ENCODE measurements at places on chromosomes 7 and 10.

- DNase-seq: no peak
Observed at GRCh38 chr10:130425881-130426435, 289.8 kb downstream of the GLRX3 start.

DNA sequence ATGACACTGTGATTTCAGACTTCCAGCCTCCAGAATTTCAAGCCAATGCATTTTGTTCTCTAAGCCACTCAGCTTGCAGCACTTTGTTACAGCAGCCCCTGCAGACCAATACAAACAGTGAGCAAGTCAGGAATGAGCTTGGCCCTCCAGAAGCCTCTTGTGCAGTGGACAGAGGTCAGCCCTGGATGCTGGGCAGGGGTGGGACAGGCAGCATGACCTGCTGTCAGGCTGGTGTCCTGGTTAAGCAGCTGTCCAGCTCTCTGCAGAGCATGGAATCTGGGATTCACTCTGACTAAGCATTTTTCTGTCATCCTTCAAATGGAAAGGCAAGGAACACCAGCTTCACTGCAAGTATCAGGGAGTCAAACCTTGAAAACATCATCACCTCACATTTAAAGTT, 85.5 kb upstream of the GDF10 start:
- DNase-seq: no peak

DNA sequence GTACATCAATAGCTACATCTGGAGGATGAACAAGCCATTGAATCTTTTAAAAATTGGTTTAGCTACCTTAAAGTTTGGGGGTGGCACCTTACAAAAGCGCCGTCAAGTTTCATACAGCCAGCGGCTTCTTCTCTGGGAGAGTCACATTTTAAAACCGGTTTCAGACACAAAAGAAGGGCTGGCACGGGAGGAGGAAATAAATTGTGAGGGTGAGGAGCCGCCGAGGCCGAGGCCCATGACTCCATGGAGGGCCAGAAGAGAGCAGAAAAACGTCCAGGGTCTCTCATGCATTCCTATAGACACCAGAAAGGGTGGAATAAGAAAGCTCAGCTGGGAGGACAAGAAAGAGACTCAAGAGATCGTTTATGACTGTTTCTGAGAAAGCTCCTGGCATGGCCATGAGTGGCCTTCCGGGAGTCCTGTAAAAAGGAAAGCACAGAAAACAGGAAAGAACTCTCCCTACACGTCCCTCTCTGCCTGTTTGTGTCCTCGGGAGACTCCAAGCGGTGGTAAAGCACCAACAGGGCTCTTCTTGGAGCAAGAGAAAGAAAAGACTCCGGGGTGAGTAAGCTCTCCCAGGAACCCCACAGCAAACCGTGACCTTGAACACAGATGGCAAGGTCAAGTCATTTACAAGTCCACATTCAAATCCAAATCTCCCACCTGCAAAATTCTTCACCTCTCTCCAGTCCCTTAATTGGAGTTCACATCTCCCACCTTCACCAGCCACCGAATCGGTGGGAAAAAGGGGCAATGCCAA, 1.8 kb downstream of the FRAT2 start:
- DNase-seq: no peak

DNA sequence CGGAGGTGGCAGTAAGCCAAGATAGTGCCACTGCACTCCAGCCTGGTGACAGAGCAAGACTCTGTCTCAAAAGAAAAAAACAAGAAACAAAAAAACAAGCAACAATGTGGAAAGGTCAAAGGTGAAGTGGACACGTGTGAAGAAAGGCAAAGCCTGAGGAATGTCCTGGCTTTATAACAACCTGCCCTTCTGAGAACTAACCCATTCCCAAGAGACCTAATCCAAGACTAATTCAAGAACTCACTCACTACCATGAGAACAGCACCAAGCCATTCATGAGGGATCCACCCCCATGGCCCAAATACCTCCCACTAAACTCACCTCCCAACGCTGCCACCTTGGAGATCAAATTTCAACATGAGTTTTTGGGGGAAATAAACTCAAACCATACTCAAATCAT, 47.5 kb upstream of the KIF5B start:
- no peak for DNase-seq

DNA sequence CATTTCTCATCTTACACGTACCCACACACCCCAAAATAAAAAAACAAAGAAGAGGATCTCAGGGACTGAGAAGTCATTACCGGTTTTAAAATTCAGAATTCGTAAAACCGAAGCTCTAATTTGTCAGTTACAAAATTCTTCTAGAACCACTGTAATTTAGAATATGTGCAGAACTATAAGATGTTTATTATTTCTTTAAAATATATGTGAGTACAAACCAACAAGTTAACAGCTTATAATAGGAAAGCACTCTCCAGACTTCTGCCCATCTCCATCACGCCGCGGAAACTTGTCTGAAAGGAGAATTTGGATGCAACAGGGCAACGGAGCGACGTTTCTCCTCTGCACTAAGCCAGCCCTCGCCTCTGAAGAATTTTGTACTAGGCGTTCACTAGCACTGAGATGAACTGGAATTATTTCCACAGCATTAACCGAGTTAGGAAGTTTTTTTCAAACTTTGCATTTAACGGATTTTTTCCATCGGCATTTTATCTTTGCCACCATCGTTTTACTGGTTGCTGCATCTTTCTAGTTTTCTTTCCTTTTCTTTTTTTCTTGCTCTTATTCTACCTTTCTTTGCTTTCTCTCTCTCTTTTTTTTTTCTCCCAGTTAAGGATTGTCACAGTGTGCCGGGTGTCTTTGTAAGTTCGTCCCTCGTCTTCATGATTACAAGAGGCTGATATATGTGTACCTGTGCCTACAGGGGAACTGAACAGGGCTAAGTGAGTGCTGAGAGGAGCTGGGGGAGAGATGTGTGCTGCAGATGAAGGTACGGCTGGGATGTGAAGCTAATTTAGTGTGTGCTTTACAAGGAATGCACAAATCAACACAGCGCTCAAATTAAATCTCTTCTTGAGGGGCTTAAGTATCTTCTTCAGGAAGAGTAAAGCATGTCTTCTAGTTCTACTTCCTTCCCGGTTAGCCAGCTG, 295.9 kb upstream of the NFE2L3 start:
- no peak for DNase-seq
